Vein endothelial cell (primary cell): ENCODE measurements at places on chromosomes 13 and 19. TPM values are rescaled to one million over a fixed set of nuclear protein-coding genes. Genes with fewer than 3 reads are reported as not detected.

The ZNF541 gene
- total RNA-seq = 0.19 and 0.33 TPM in 2 replicates

The KLK14 gene
- not detected in 2 replicates for total RNA-seq

The LRG1 gene
- total RNA-seq = 0.65 and 0.86 TPM in 2 replicates

The CYP2A6 gene
- total RNA-seq = not detected in 2 replicates

The CCDC122 gene
- total RNA-seq = 2.9 and 7.0 TPM in 2 replicates

The PGLYRP2 gene
- total RNA-seq = under 0.01 TPM in 1 of 2 replicates, not detected in the other

The TNFRSF19 gene
- total RNA-seq = under 0.01 and 0.48 TPM in 2 replicates

The TMEM272 gene
- under 0.01 TPM in 1 of 2 replicates, not detected in the other for total RNA-seq

The URAD gene
- total RNA-seq = not detected in 2 replicates

The PTH2 gene
- not detected in 2 replicates for total RNA-seq

The GNG8 gene
- total RNA-seq = not detected in 2 replicates

The CCDC194 gene
- not detected in 2 replicates for total RNA-seq

The CGB1 gene
- not detected in 2 replicates for total RNA-seq

The ZNF345 gene
- total RNA-seq = 3.3 and 3.8 TPM in 2 replicates

The UTP14C gene
- 11.1 and 12.5 TPM in 2 replicates for total RNA-seq

The CATSPERD gene
- total RNA-seq = not detected in 2 replicates

The MEF2B gene
- 0.33 TPM in 1 of 2 replicates, not detected in the other for total RNA-seq

The FFAR3 gene
- not detected in 2 replicates for total RNA-seq

The COL4A2 gene
- total RNA-seq = 493 and 774 TPM in 2 replicates

The OR7A5 gene
- not detected in 2 replicates for total RNA-seq

The SYNGR4 gene
- not detected in 2 replicates for total RNA-seq

The ZNF560 gene
- under 0.01 and 0.19 TPM in 2 replicates for total RNA-seq

The CEACAM7 gene
- total RNA-seq = not detected in 2 replicates

The MISP3 gene
- total RNA-seq = 0.10 and 0.33 TPM in 2 replicates

The DMWD gene
- total RNA-seq = 49.2 and 50.6 TPM in 2 replicates
